ENCODE measurements at places on chromosomes 16 and 17.

- DNase-seq: no peak
Measured at GRCh38 chr16:80063031-80063712, 462.6 kb upstream of the MAF start.

DNA sequence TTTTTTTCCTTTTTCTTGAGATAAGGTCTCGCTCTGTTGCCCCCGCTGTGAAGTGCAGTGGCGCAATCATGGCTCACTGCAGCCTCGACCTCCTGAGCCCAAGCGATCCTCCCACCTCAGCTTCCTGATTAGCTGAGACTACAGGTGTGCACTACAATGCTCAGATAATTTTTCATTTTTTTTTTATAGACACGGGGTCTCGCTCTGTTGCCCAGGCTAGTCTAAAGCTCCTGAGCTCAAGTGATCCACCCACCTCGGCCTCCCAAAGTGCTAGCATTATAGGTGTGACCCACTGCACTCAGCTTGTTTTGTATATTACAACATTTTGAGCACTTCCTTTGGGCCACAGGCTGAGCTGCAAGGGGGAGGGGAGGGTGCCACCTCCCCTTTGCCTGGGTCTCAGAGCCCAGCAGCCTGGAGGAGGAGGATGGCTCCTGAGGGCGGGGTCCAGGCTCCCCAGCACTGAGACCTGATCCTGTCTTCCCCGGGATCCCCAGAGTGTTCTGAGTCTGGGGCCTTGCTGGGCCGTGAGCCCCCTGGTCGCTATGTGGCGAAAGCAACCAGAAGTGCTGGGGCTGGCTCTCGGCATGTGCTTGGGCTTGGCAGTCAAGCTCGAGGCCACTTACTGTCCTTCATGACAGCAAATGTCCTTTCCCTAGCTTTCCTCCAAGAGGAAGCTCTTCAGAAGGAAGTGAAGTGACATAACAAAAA lies 8.1 kb downstream of the DEF8 start:
- no peak for DNase-seq

- DNase-seq: no peak
Measured at GRCh38 chr16:56337858-56338325, 87.5 kb downstream of the AMFR start.

- DNase-seq: no peak
Measured at GRCh38 chr17:40633871-40634270, 13.7 kb downstream of the SMARCE1 start.

DNA sequence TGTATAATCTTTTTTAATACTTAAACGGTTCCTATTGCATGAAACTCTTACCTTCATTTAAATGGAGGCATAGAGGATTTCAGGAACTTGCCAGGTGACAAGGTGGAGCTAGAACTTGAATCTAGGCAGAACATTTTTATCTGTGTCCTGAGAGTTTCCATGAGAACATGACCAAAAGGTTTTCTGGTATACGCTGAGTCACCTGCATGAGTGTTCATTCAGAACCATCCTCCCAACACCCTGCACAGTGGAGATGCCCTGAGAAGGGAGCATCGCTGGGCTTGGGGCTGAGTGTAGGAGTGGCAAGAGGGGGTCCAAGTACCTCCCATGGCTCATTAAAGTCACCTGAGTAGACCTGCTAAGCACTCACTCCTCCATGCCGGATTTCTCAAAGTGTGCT lies 169.7 kb upstream of the CACNG5 start:
- no peak for DNase-seq

GRCh38 chr17:49779739-49780231 lies 8.7 kb upstream of the KAT7 start:
- no peak for DNase-seq

DNA sequence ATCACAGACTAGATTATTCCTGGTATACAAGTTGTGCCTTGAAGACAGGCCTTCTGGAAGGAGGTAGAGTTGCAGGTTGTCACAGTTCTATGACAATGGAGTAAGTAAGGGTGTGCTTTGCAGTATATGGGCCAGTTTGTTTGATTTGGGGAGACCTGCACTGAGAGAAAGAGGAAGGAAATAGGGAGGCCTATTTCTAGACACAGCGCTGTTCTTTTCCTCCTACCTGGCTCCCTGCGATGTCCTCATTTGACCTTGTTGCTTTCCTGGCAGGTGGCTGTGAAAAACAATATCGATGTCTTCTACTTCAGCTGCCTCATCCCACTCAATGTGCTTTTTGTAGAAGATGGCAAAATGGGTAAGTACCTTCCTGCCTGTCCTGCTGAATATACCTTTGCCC lies 22.5 kb upstream of the RASL10B start:
- DNase-seq: no peak

GRCh38 chr17:61431594-61432311 lies 20.5 kb upstream of the TBX4 start:
- no peak for DNase-seq

- no peak for DNase-seq
Measured at GRCh38 chr16:714079-714478, 839 bp upstream of the METRN start.

DNA sequence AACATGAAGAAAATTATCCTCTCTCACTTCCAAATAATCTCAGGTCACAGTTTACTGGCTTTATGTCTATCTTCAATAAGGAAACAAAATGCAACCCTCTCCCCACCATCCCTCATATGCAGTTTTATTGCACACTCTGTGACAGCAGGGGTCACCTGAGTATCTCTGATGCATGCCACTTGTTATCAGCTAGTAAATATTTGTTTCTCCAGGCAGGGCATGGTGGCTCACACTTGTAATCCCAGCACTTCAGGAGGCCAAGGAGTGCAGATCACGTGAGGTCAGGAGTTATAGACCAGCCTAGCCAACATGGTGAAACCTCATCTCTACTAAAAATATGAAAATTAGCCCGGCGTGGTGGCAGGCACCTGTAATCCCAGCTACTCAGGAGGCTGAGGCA lies 61.1 kb downstream of the ADAMTS18 start:
- no peak for DNase-seq

DNA sequence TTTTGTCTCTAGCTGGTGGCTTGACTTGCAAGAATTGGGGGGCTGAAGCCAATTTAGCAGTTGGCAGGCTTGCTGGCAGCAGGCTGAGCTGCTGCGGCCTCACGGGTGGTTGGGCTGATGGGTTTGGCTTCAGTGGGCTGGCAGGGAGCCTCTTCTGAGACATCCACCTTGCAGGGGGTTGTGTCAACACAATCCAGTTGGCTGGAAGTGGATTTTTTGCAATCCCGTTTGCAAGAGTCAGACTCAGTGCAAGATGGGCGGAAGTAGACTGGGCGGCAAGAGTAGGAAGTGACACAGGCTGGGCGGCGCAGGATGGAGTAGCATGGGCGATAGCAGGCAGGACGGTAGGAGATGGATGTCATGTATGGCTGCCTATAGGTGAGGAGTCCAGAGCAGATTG lies 1.5 kb downstream of the KRTAP16-1 start:
- DNase-seq: no peak
